ENCODE measurements at places on chromosomes 11 and 22. TPM values are rescaled to one million over a fixed set of nuclear protein-coding genes. Genes with fewer than 3 reads are reported as not detected.

OAF gene
- 5.3 TPM for total RNA-seq

CHST1 gene
- not detected for total RNA-seq

PIK3C2A gene
- total RNA-seq: 42.7 TPM

ARHGAP20 gene
- total RNA-seq: 0.08 TPM

CTTN gene
- 0.16 TPM for total RNA-seq

EXPH5 gene
- 8.7 TPM for total RNA-seq

APOL4 gene
- total RNA-seq: not detected

UPK3A gene
- not detected for total RNA-seq

VSIG10L2 gene
- total RNA-seq: not detected

ZBED5 gene
- total RNA-seq: 173 TPM

GRCh38 chr22:43346521-43346929 is 3.4 kb upstream of the SCUBE1 start:
- peak; percentile 76 for DNase-seq

DNA sequence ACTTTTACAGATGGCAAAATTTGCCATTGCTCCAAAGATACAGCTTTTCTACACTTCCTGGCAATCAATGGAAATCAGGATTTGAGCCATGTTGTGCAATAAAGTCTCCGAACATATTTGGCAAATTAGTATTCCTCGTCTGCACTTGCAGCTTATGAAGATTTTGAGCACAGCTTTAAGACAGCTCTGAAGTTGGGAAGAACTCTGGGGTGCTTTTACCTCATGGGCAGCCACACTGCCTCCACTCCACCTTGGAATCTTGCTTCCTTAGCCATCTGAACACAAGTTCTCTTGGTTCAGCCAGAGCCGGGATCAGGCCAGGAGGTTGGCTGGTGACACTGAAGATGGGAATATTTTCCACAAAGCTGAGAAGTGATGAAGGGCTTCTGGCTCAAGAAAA is 191.2 kb downstream of the CWF19L2 start:
- no peak for DNase-seq

GRCh38 chr22:40396882-40397281 is 26.5 kb downstream of the SGSM3 start:
- DNase-seq: no peak

GRCh38 chr11:2890466-2891294 is 5.1 kb upstream of the CDKN1C start:
- DNase-seq: no peak

DNA sequence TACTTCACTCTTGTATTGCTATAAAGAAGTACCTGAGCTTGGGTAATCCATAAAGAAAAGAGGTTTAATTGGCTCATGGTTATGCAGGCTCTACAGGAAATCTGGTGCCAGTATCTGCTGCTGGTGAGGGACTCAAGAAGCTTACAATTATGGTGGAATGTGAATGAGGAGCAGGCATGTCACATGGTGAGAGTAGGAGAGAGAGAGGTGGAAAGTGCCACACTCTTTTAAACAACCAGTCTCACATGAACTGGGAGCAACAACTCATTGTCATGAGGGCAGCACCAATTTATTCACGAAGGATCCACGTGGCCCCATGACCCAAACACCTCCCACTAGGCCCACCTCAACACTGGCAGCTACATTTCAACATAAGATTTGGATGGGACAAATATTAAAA is 24.6 kb upstream of the IGLL5 start:
- DNase-seq: no peak

DNA sequence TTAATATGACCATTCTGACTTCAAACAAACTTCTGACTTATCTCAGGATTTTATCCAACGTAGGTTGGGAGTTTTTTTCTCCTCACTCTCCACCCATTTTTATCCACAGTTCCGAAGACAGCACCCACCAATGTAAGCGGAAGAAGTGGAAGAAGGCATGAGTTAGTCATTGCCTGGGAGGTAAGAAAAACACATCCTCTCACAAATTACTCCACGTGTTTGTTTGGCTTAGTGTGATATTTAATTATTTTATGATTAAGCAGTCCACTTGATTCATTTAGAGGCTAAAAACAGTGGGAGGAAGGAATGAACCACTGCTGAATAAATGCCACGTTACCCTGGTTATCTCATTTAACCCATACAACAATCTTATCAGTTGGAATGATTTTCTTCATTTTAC is 389.6 kb upstream of the ARHGAP42 start:
- no peak for DNase-seq

DNA sequence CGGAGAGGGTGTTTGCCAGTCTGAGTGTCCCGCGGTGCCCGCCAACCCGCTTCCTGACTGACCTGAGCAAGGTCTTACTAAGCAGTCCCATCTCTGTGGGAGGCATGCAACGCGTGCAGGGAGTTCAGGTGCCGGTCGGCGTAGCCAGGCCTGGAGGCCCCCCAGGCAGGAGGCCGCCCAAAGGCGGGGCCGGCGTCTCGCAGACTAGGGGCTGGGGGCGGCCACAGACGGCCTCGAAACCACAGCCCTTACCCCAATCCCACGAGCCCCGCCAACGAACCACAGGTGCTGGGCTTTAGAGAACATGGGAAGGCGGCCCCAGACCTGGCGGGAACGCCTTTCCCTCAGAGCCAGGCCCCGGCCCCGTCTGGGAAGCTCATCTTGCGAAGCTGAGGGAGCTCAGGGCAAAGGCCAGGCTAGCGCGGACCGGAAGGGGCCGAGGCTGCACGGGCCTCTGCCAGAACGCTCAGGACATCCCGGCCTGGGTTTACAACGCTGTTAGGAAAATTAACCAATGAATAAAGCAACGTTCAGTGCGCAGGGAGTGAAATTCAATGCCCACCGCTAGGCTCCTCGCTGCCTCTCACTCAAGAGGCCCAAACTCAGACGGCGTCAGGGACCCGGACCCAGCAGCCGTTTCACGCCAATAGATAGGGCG is 2.1 kb upstream of the MTFP1 start:
- DNase-seq: no peak

- DNase-seq: no peak
Observed at GRCh38 chr11:87894961-87895360, 280.3 kb downstream of the RAB38 start.

DNA sequence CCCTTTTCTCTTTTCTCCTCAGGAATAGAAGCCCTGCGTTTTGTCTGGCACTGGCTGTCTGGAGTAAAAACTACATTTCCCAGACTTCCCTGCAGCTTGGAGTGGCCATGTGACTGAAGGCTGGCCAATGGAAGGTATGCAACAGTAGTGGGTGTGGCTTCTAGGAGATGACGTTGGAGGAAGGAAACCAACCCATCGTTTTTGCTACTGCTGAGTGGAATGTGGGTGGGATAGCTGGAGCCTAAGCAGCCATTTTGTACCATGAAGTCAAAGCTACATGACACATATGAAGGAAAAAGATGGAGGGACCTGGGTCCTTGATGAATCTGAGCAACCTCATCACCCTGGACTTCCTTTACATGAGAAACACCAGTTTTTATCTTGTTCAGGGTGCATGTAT is 19.6 kb downstream of the FGF3 start:
- DNase-seq: no peak

- DNase-seq: no peak
Observed at GRCh38 chr11:125061281-125061680, 1.8 kb upstream of the SLC37A2 start.

DNA sequence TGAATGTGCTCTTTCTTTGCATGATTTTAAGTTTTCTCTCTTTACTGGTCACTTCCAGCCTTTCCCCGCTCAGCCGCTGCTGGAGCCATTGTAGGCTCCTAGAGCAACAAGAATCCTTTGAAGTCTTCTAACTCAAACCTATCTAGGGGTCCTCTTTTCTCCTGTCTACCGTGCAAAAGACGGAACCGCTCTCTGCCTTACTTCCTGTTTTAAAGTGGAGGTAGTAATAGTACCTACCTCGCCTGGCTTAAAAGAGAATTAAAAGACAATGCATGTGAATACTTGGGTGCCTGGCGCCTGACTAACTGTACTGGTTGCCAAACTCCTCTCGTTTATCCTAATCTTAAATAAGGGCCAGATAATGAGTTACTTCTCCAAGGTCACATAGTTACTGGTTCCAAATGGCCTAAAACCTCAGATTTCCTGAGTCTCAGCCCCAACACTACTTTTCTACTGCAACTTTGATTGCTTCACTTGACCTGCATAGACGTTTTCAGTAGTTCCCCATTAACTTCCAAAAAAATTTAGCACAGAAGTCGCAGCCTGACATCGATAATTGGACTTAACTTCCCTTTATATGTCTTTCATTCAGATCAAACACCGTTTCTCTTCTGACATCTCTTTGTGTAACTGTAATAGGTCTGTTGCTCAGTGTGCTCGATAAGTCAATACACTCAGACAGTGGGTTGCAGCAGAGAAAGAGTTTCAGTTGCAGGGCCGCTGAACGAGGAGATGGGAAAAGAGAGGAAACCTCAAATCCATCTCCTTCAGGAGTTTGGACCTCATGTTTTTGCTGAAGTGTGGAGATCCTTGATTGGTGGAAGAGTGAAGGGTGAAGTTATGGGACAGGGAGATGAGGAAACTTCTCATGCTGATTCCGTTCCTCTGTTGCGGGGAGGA is 891 bp downstream of the SAMM50 start:
- no peak for DNase-seq

DNA sequence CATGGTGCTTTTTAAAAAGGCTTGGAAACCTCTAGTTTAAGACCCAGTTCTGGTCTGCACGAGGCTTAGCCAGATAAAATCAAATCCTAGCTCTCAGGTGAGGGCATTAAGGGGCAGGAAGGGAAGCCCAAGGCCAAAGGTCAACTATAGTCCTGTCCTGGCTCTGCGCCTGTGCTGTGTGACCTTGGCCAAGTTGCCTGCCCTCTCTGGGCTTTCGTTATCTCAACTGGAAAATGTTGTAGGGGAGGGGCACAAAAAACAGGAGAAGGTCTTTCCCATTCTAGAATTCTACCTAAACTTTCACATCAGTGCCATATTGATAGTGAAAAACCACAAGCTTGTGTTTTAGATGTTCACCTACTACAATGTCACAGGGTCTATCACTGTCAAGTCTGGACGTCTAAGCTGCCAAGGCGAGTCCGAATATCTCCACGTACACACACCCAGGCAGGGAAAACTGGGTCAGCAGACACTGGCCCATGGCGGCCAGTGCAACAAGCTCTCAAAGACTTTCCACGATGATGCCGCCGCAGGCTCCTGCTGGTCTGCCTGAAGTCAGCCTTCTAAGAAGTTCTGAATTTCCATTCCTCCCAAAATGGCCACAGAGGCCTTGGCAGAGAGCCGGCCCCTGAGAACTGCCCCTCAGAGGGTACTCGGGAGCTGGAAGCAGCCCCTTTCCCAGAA is 18.0 kb downstream of the MN1 start:
- no peak for DNase-seq

DNA sequence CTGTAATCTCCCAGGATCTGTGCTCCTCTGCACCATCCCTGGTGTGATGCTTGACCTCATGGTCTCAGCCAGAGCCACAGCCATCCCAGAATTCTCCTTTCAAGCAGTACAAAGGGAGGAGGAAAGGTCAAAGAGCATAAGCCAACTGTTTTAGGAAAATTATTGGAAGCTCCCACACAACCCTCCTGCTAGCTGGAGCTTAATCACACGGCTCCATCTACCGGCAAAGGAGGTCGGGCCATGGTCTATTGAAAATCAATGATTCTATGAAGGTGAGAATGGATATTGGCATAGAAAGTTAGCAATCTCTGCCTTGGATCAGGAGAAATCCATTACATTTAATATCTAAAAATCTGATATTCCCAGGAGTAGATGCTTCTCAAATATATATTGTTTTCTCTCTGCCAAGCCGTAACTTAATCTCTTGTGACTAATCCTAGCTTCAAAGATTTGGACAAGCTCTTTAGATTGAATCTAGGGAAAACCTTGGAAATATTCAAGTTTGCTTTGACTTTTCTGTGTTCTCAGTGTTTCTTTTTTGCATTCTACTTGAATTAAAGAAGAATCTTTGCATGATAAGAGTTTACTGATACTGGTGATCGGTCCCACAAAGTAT is 259.6 kb downstream of the NTM start:
- DNase-seq: no peak

DNA sequence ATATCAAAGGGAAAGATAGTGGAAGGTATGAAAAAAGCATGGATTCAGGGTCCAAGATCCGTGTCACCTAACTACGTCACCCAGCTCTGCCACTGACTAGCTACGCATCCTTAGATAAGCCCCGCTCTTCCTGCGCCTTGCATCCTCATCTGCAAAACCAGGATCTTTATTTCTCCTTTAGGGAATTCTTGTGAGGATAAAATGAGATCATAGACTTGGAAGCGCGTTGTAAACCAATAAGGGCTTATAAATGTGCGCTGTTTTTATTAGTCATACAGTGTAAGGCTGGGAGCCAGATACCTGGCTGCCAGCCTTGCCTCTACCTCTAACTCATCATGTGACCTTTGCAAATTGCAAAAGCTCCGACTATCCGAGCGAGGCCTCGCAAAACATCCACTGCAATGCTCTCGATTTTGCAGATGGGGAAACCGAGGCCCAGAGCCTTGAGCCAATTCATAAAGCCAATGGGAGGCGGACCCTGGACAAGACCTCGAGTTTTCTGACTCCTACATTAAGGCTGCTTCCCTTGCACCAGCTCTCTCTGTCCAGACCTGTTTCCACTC is 753 bp downstream of the PRPF19 start:
- DNase-seq: peak; percentile 25

DNA sequence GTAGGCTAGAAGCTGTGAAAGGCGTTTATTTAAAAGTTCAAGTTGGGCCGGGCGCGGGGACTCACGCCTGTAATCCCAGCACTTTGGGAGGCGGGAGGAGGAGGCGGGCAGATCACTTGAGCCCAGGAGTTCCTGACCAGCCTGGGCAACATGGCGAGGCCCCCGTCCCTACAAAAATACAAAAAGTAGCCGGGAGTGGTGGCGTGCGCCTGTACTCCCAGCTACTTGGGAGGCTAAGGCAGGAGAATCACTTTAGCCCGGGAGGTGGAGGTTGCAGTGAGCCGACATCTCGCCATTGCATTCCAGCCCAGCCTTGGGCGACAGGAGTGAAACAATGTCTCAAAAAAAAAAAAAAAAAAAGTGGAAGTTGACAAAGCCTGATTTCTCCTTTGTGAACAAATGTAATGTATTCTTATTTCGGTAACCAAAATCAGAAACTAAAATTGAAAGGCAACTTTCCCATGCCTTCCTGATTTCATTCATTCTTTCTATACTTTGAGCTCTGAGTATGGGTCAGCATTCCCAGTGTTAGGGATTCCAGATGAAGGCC is 825 bp downstream of the PTPMT1 start:
- DNase-seq: no peak

DNA sequence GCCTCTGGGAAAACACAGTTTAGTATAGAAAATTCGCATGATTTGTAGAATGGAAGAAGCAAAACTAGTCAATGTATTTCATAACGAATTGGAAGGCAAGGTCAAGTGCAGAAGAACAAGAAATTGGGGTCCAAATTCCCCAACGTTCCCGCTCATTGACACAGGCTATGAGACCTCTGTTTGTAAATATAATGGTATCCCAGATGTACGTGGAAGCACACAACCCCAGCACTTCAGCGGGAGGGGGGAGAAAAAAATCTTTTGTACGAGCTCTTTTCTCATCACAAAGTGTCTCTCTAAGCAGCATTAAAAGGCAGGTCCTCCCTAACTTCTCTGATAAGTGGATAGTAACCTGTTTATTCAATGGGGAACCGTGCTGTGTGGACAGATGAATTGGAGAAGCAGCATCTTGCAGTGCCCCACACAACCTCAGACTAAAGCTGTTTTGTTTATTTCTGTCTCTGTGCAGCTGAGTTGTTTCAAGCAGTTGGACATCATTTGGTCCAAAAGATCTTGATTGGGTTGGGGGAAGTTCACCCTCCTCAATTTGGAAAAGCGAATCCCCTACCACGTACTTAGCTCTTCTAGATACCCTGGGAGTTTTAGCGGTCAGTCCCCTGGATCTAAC is 1.1 kb upstream of the GAB2 start:
- no peak for DNase-seq

All from naive thymus-derived CD8-positive, alpha-beta T cell (primary cell).